ENCODE measurements at places on chromosomes 3 and 15.

- peak; percentile 16 for DNase-seq
These were observed 1.3 kb upstream of the CBLB start for GRCh38 chr3:105869861-105870755.

DNA sequence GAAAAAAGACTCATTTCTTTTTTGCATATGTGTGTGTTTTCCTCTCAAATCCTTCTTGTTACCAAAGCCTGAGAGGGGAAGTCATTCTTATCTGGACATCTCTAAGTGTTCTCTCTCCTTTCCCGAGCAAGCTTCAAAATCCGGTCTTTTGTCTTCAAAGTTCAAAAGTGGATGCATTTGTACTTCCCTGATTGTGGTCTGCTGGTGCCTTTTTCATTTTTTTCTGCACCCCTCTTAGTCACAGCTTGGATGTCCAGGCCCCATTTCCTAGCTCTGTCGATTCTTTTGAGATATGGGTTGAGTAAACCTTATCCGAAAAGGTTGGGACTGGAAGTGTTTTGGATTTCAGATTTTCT, 34.8 kb downstream of the EHD4 start:
- DNase-seq, result no peak

- DNase-seq, result peak; percentile 96
These were observed 64.2 kb downstream of the MOBP start for GRCh38 chr3:39531665-39532064.

GRCh38 chr3:171064461-171064860, 37.9 kb upstream of the SLC2A2 start:
- DNase-seq, result peak; percentile 87

DNA sequence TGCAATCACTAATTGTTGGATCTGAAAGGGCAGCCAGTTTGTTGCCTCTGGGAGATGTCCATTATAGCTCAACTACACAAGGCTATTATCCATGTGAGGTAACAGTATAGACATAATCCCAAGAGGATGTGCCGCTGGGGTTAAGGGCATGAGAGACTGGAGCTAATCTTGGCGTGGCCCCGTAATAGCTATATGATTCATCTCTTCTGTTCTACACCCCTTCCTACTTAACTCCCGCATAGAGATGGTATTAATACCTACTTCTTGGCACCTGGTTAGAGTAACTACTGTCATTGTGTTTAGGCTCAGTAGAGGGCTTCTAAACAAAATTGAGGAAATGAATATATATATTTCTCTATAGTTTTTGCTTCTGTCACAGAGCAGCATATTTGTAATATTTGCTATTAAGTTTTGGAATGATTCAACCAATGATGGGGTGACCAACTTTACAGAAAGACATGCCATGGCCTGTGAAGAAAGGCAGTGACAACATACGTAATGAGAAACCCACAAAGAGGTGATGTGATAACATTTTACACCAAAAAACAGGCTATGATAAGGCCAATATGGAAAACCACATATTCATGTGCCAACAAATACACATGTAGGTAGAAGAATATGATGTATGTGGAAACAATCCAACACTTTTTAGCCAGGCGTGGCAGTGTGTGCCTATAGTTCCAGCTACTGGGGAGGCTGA, 76.8 kb upstream of the DPH6 start:
- no peak for DNase-seq

DNA sequence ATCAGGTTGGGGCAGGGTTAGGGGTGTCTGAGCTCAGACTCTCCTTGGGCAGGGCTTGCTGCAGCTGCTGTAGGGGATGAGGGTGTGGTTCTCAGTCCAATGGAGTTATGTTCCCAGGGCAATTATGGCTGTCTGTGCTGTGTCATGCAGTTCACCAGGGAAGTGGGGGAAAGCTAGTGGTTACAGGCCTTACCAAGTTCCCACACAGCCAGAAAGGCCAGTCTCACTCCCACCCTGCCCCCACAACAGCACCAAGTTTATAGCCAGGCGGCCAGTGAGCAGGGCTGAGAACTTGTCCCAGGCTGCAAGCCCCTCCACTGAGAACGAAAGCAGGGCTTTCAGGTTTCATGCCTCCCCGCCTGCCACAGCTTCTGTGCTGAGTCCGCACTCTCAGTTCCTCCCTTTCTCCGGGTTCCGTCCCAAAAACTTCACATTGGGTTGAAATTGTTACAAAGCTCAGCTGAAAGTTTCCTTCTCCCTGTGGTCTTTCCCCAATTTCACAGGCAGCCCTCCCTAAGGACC, 19.6 kb upstream of the CPOX start:
- no peak for DNase-seq

DNA sequence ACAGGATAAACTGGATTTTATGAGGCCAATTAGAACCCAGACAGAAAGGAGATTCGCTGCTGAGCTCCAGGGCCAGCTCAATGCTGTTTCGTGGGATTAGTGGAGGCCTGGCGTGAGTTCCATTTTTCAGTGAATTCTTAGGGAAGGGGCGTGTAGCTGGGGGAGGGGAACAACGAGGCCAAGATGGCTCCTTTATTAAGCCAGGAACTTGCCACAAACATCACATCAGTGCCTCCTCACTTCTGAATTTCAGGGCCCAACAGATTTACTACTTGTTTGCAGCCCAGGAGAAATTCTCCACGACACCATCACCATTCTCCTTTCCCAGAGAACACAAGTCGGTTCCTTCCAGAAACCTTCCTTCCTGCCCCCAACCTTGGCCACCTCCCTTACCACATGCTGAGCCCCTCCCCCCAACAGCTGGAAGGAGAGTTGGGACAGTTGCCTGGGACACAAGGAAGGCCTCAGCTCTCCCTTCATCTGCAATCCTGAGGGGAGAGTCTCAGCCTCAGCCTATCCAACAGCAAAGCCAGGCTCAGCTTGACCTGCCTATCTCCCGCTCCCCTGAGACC, 5.8 kb downstream of the IGDCC4 start:
- no peak for DNase-seq

- no peak for DNase-seq
These were observed 47.2 kb upstream of the CORO2B start for GRCh38 chr15:68531387-68532179.

DNA sequence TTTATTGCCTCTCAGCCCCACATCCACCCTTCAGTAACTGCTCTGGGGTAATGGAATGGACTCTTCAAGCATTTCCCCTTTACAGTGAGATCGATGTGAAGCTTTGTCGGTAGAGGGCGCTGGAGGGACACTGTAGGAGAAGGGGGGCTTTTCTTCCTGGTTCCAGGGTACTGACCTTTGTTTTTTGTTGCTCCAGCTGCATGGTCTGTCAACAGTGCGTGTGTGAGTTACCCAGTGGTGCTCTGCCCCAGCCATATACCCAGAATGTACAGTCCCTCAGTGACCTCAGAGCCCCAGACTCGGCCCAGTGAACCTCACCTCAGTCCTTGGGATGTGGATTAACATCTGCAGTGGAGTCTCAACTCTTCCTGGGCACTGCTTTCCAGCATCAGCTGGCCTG, 180.3 kb upstream of the TSC22D2 start:
- peak; percentile 46 for DNase-seq

GRCh38 chr15:39102431-39102830, 478.4 kb upstream of the THBS1 start:
- no peak for DNase-seq

- no peak for DNase-seq
These were observed 142.2 kb upstream of the CNTN3 start for GRCh38 chr3:74756674-74757073.

- no peak for DNase-seq
These were observed 192.5 kb upstream of the CGNL1 start for GRCh38 chr15:57183614-57184344.

- DNase-seq, result peak; percentile 90
These were observed 20.6 kb downstream of the FAN1 start for GRCh38 chr15:30924353-30924752.

DNA sequence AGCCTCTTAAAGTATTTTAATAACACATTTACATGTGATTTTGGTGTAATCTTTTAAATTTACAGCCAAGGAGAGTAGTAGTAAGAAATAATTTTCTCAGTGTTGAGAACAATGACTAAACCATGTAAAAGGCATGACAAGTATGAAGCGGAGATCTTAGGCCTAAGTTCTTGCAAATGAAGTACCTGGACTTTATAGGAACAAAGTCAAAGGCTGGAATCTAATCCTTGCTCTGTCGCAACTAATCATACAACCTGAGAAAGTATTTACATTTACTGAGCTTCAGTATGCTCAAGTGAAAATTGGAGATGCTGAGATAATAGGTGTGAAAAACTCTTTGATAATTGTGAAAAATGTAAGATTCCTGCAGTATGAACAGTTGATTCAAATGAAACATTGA, 86.4 kb upstream of the VGLL3 start:
- DNase-seq, result no peak

- no peak for DNase-seq
These were observed 146.5 kb downstream of the APBA2 start for GRCh38 chr15:29032229-29032625.

DNA sequence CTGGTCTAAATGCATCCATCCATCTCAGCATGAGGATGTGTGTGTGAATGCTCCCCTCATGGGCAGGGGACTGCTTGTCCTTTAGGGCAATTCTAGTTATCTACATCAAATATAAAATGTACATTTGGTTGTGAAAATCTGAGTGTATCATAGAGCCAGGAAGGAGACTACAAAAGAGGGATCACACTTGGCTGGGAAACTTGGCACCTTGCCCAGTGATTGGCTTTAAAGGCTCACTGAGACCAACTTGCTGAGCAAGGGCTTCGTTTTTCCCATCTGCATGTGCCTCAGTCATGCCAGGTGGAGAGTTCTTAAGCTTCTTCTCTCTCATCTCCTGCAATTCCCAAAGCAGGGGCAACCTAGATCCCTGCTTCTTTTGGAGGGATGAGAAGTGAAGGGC, 5.2 kb downstream of the CAPN3 start:
- peak; percentile 10 for DNase-seq

DNA sequence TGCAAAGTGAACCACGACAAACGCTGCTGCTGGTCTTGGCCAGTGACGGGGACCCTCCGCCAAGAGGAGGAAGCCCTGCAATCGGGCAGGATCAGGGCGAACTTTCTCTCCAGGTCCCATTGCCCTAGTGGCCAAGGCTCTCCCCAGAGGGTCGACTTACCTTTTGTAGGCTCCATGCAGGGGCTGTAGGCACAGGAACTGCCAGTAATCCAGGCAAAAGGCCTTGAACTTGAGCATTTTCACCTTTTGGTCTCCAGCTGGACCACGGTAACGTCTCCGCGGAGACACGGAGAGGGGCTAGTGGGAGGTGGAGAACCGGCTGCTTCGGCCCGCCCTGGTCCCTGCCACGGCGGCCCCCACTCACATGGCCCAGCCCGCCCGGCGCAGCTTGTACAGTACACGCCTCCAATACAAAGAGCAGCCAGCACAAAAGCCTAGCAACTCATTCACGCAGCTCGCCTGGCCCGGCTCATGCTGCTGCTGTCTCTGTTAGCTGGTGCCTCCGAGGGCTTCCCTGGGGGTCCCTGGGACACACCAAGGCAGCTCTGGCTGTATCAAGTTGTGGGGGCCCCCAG, 31.0 kb downstream of the IQSEC1 start:
- DNase-seq, result no peak

GRCh38 chr15:92843814-92844213, 56.3 kb upstream of the CHD2 start:
- no peak for DNase-seq

DNA sequence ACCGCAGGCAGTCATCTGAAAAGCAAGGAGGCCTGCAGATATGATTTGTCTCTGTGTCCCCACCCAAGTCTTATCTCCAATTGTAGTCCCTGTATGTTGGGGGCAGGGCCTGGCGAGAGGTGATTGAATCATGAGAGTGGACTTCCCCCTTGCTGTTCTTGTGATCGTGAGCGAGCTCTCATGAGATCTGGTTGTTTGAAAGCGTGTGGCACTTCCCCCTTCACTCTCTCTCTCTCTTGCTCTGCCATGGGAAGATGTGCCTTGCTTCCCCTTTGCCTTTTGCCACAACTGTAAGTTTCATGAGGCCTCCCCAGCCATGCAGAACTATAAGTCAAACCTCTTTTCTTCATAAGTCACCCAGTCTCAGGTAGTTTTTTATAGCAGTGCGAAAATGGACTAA, 83.3 kb downstream of the TMCO5A start:
- no peak for DNase-seq

- DNase-seq, result no peak
These were observed 40.1 kb downstream of the OXNAD1 start for GRCh38 chr3:16305111-16305541.

GRCh38 chr3:128095222-128095703, 28.3 kb downstream of the RUVBL1 start:
- peak; percentile 81 for DNase-seq

DNA sequence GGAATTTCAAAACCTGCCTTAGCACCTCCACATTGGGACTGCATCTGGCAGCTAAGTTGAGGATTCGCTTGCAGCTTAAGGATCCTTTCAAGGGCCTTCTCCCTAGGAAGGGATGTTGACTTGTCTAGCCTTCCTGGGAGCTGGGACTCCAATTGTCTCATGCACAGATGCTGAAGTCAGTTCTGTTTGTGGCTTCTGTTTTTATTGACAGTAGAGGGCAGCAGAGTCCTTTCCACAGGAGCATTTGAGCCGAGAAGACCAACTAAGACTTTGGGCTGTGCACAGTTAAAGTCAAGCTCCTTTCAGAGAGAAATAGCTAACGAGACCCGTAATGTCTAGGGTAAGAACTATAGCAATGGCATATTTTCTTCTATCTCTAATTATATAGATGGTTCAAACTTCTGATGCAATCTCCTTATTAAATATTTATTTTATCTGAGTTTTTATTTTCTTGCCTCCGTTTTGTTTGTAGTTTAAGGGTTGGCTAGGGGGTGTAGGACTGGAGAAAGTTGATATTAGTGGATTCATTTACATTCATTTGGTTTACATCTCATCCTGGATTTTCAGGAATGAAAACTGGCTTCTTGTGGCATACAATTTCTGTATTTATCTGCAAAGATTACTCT, 59.7 kb upstream of the KBTBD8 start:
- peak; percentile 58 for DNase-seq

DNA sequence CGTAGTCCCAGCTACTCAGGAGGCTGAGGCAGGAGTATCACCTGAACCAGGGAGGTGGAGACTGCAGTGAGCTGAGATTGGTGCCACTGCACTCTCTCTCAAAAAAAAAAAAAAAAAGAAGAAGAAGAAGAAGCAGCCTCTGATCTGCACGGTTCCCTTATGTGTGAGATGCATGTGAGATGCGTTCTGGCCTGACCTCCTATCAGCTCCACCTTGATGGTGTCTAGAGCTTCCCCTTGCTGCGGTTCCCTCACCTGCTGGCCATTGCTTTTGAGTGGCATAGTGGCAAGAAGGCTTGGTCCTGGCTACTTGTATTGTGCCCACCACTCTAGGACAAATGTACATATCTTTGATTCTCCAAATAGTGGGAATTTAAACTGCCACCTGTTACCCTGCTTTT, 49.4 kb upstream of the CFAP161 start:
- no peak for DNase-seq

GRCh38 chr3:44100298-44100695, 141.4 kb upstream of the TOPAZ1 start:
- DNase-seq, result no peak
